ENCODE measurements at places on chromosomes 5 and 9.

DNA sequence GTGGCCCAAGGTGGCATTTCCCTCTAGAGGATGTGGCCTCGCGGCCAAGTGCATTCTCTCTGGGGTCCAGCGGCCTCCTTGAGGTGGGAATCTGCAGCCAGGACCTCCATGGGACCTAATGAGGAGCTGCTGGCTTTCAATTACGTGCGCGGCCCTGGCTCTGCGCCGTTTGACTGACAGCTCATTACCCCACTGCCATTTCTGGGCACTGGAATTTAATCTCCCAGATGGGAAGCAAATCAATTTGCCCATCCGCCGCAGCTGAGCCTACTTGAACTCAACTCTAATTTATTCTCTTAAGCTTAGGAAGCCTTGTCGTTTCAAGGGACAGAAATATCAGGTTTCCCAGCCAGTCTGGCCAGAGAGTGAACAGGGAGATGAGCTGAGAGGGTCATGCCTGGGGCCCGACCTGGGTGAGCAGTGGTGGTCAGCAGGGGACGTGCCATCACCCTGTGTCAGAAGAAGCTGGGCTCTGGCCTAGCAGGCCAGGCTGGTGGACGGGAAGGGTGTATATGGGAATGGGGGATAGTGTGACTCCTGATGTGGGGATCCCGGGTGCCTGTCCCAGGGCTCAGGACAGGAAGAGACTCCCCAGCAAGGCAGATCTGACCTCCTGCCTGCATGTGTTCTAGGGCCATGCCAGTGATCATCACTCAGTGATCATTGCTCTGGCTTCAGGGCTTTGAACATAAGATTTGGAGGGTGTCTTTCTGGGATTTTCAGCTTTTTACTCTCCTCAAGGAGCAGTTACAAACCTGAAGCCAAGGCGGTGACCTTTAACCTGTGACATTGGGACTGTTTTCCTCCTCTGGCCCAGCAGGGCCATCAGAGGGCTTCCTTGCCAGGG lies 69.7 kb downstream of the MACROH2A1 start:
- no peaks in the 10 kb centered on the region for H3K27me3 ChIP-seq
- no peaks in the 10 kb centered on the region for H3K36me3 ChIP-seq
- DNase-seq, result no peak
- H3K4me3 ChIP-seq, result no peak overlapping the region
- no peak overlapping the region for H3K27ac ChIP-seq

- H3K4me1 ChIP-seq, result no peaks in the 10 kb centered on the region
- H3K36me3 ChIP-seq, result no peaks in the 10 kb centered on the region
Measured at GRCh38 chr5:138065102-138065501, 18.7 kb upstream of the WNT8A start.

- H3K27ac ChIP-seq, result no peak overlapping the region
- H3K4me1 ChIP-seq, result no peaks in the 10 kb centered on the region
- H3K4me3 ChIP-seq, result no peak overlapping the region
- DNase-seq, result no peak
- H3K27me3 ChIP-seq, result no peaks in the 10 kb centered on the region
Measured at GRCh38 chr5:95530416-95530815, 24.4 kb downstream of the SKIC3 start.

DNA sequence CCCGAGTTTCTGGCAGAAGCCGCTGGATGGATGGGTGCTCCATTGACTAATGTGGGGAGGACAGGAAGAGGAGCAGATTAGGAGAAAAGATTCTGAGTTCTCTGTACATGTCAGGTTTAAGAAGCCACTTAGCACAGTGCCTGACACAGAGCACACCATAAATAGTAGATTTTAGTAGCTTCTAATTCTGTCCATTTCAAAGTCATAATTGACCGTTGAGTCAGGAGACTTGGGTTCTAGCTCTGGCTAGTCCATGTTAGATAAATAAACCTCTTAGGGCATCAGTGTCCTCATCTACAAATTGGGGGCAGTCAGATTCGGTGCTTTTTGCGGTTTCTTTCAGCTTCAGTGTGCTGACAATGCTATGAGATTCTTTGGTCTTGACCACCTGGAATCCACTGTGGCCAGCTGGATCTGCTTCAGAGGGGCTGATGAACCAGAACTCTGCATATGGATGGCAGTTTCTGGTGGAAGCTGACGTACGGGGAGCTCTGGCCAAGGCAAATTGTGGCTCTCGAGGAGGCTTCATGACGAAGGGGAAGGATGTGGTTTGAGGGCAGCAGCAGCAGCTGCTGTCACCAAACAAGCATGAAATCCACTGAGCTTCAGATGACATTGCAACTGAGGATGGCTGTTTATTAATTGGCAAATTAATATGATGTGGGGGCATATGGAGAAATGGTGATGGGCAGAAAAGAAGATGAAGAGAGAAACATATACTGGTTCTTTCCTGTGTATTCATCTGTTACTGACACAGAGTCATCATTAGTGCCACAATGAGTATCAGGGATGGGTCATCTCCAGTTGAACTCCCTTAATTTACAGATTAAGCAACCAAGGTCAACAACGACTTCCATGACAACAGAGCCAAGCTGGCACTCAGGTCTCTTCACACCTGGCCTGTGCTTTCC lies 134.4 kb downstream of the AOPEP start:
- peak; percentile 59 for DNase-seq
- H3K36me3 ChIP-seq, result no peaks in the 10 kb centered on the region
- H3K4me1 ChIP-seq, result peaks cover 12% of the 10 kb centered on the region
- peak overlapping the region; percentile 60 for H3K27ac ChIP-seq

DNA sequence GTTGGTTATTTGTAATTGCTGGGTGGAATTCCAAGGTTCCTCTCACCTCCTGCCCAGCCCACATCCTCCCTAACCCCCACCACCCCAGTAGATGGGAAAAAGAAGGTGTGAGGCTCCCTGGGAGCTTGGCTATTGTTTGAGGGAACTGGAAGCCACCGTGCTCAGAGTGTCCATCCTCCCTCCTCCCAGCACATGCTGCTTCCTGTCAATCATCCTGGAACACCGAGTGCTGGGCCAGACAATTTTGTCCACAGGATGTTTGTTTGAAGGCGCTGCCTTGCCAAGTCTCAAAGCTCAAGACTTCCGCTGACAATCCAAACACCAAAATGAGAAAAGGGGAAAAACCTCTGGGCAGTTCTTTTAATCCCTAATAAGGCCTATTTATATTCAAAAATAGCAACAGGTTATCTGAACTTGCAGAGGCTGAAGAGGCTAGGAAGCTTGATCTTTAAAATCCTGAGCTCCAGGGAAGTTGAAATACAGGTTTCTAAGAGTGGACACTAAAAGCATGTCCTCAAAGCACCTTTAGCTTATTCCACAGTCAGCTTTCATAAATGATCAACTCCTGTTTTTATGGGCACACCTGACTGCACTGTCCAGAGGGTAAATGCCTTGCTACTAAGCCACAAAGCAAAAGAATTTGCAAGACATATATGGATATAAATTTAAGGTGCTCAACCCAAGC lies 286.7 kb downstream of the NFIB start:
- no peaks in the 10 kb centered on the region for H3K36me3 ChIP-seq
- no peak overlapping the region for H3K4me3 ChIP-seq
- H3K27me3 ChIP-seq, result no peaks in the 10 kb centered on the region
- H3K4me1 ChIP-seq, result peaks cover 13% of the 10 kb centered on the region
- peak; percentile 37 for DNase-seq
- peak overlapping the region; percentile 46 for H3K27ac ChIP-seq

- peak; percentile 49 for DNase-seq
- H3K36me3 ChIP-seq, result peaks cover 4% of the 10 kb centered on the region
- no peaks in the 10 kb centered on the region for H3K27me3 ChIP-seq
- no peak overlapping the region for H3K4me3 ChIP-seq
Measured at GRCh38 chr9:35726931-35727330, 5.1 kb downstream of the TLN1 start.

DNA sequence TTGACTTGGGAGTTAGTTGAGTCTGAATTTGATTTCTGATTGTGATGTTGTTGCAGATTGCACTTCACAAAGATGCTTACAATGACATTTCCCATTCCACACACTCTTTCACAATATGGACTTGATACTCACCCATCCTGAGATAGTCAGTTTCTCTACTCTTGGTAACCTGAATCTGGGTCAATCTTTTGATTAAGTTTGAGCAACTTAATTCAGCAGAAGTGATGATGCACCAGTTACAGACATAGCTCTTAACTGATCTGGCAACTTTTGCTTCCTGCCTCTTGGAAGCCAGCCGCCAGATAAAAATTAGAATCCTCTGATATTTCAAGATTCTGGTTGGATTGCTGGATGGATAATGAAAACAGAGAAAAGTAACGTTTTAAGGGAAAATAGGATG lies 79.7 kb upstream of the OSMR start:
- H3K36me3 ChIP-seq, result no peaks in the 10 kb centered on the region
- H3K4me1 ChIP-seq, result no peaks in the 10 kb centered on the region
- no peak overlapping the region for H3K4me3 ChIP-seq
- no peak overlapping the region for H3K27ac ChIP-seq

DNA sequence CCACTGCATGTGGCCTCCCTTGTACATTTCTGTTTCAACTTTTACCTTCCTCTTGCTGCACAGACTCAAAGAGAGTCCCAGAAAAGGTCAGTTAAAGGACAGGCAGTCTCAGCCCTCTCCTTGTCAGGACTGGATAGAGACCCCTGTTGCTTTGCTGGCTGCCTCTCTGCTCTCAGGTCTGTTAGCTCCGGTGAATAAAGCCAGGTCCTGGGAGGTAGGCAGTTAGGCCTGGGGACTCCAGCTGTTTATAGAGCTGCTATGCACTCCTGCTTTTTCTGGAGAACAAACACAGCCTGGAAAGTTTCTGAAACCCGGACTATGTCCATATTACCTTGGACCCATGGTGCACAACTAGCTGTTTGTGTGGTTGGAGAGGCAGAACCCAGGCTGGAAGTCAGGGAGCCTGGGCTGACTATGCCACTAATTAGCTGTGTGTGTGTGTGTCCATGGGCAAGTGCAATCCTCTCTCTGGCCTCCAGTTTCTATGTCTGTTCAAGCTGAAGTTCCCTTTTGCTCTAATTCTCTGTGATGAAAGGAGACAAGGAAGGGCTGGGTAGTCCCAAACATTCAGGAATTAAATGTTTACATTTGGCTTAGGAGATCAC lies 42.9 kb downstream of the GLRA1 start:
- no peak overlapping the region for H3K27ac ChIP-seq
- no peak for DNase-seq
- no peaks in the 10 kb centered on the region for H3K4me1 ChIP-seq
- no peak overlapping the region for H3K4me3 ChIP-seq
- H3K27me3 ChIP-seq, result no peaks in the 10 kb centered on the region

DNA sequence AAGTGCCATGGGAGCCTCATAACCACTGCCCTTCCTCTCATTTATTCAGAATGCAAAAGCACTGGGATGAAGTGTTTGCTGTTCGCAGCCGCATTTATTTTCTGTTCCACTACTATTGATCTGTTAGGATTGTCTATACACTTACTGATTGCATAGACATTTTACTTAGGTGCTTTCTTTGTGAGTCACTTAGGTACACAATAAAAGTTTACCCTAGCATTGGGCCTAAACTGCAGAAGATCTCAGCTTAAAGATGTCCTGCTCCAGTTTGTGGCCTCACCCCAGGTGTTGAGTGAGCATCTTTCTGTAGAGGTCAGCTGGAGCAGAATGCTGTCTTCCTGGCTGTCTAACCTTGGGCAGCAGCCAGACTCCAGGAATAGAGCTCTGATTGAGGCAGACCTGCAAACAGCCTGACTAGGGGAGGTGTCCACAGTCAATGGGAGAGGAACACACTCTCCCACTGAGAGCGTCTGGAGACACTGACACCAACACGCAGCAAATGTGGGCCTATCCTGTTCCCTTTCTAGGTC lies 54.0 kb downstream of the GPR21 start:
- no peak overlapping the region for H3K27ac ChIP-seq
- H3K36me3 ChIP-seq, result peaks cover 20% of the 10 kb centered on the region
- H3K4me3 ChIP-seq, result no peak overlapping the region
- DNase-seq, result no peak

GRCh38 chr9:113966394-113966793 lies 90.3 kb downstream of the ZNF618 start:
- H3K27ac ChIP-seq, result peak overlapping the region; percentile 59
- DNase-seq, result peak; percentile 87
- no peak overlapping the region for H3K4me3 ChIP-seq
- no peaks in the 10 kb centered on the region for H3K27me3 ChIP-seq

- no peaks in the 10 kb centered on the region for H3K27me3 ChIP-seq
- DNase-seq, result no peak
Measured at GRCh38 chr5:104084896-104085295, 522.3 kb upstream of the NUDT12 start.

DNA sequence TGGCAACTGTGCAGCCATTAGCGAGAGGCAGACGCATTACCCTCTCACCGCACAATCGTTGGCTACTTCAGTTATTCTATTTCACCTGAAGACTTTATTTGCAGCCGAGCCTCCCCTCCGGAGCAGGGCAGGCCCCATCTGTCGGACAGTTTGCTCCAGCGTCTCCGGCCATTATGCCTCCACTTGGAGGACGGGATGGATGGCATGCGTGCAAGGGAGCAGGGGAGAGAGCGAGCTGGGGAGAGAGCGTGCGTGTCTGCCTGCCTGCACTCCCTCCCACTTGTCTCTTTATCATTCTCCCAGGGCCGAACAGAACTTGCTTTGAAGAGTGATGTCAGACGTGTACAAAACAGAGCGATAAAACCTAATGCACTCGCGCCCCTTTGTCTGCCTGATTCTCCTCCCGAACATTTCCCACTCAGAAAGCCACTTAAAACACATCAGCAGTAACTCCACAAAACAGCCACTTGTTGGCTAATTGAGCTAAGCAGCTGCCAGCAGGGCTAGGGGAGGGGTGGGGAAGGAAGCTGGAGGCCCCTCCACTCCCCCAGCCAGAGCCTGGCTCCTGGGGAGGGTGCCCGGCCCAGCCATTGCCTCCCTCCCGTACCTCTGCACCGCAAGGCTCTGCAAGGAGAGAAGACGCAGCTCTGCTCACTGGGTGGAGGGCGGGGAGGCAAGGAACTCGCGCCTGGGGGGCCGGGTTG lies 43.4 kb upstream of the FUBP3 start:
- H3K27ac ChIP-seq, result no peak overlapping the region
- H3K4me3 ChIP-seq, result no peak overlapping the region
- H3K36me3 ChIP-seq, result no peaks in the 10 kb centered on the region
- H3K4me1 ChIP-seq, result peaks cover 6% of the 10 kb centered on the region

- H3K4me3 ChIP-seq, result no peak overlapping the region
- no peak overlapping the region for H3K27ac ChIP-seq
- H3K27me3 ChIP-seq, result no peaks in the 10 kb centered on the region
Measured at GRCh38 chr9:136020206-136020605, 59.0 kb upstream of the UBAC1 start.
